NT2/D1 (cell line): ENCODE measurements at places on chromosomes 7 and 10.

GRCh38 chr10:30980951-30981616 lies 50.6 kb downstream of the ZNF438 start:
- no peak for DNase-seq

GRCh38 chr7:31074120-31074383 lies 21.9 kb downstream of the ADCYAP1R1 start:
- no peak for DNase-seq

DNA sequence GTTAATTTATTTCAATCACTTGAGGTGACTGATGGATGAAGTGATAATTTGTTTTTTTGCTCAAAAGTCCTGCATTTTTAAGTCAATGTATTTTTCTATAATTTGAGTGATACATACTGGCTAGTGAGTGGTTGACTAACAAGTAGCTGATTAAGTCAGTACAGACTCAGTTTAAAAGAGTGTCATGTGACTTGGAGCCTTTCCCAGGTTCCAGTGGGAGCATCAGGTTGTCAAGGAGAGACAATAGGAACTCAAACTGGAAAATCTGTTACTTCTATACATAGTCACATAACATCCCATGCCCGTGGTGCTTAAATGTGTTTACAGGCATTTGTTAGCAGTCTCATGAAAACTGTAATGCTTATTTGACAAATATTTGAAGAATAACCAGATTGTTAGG lies 154.7 kb downstream of the ANK3 start:
- no peak for DNase-seq

GRCh38 chr10:42769673-42770072 lies 12.9 kb upstream of the BMS1 start:
- DNase-seq, result no peak

DNA sequence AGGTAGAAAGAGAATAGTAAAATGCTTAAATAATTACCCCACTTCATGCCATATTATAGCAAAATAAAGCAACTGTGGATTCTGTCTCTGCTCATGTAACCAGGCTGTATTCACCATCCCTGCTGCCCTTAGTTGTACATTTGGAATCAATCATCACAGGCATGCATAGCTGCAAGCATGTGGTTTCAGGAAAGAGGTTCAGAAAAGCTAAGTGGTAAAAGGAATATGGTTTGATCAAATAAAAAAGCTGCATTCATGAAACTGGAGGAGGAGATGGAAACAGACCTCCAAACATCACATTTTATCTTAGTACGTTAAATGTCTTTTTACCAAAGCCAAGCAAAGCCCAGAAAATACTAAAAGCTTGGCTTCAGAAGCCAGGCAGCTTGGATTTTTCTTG lies 81.3 kb downstream of the ADAM22 start:
- DNase-seq, result no peak

DNA sequence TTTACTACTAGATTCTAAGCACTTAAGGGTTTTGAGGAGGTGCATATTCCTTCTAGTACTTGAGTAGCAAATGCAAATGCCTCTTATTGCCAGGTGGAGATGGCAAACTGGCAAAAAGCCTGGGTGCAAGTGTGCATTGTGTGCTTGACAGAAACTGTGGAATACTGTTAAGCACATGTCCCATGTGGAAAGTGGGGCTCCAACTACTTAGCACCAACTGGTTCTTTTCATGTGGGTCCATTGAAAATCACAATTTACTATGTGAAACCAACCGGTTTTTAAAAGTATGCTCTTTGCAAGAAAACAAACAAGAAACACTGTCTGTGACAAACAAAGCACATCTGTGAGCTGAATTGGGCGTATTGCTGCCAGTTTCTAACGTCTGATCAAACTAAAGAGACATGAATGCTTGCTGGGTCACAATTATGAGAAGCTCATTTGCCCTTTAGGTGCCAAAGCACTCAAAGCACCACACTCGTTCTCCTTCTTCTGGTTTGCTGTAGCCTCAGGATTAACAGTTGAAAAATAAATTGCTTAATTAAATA lies 197.4 kb downstream of the SEMA3E start:
- DNase-seq, result no peak

- no peak for DNase-seq
These were observed 19.8 kb downstream of the CDK1 start for GRCh38 chr10:60798031-60798430.

DNA sequence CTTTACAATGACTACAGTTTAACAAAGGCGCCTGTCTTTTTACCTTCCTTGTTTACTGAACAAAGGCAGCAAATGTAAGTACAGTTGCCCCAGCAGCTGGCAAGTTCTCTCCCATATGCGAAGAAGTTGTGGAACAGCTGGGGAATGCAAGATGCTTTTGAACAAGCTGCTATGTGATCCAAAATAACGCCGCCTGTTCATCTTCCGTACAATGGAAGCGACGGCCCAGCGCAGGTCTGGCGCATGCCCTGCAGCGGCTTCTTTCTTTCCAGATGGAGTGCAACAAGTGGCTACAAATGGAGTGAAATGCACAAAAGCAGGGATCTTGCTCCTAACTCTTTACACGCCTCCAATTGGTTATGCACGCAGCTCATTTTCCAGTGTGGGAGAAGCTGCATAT lies 97.0 kb upstream of the SVIL start:
- DNase-seq, result no peak

GRCh38 chr10:13296476-13296875 lies 3.4 kb downstream of the PHYH start:
- DNase-seq, result no peak

DNA sequence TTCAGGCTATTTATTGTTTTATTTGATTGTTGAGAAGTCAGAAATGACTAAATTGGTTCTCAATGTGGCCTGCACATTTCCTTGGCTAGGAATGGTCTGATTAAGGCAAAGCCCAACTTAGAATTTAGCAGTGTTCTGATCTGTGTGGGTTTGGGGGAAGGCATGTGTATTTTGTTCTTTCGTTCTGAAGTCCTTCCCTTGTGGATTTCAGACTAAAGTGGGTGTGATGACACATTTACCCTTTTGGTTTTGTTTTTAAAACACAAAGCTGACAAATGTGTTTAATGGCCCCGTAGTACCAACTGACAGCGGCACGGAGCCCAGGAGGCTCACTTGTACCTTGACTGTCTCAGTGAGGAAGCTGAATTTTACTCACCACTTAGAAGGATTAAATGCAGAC lies 452.3 kb upstream of the GALNT17 start:
- DNase-seq, result no peak

- no peak for DNase-seq
These were observed 62.4 kb upstream of the SORCS3 start for GRCh38 chr10:104578671-104579070.

- no peak for DNase-seq
These were observed 55.6 kb downstream of the CRTAC1 start for GRCh38 chr10:97974526-97975525.

DNA sequence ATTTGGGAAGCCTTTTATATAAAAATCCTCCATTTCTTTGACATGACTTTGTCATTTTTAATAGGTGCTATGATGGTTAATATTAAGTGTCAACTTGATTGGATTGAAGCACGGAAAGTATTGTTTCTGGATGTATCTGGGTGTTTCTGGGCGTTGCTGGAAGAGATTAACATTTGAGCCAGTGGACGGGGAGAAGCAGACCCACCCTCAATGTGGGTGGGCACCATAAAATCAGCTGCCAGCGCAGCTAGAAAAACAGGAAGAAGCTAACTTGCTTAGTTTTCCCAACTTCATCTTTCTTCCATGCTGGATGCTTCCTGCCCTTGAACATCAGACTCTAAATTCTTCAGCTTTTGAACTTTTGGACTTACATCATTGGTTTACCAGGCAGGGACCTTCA lies 1003.0 kb downstream of the SORCS3 start:
- no peak for DNase-seq

GRCh38 chr7:21054427-21055112 lies 267.9 kb upstream of the SP8 start:
- no peak for DNase-seq

GRCh38 chr10:82463614-82464013 lies 588.6 kb downstream of the NRG3 start:
- DNase-seq, result no peak

- DNase-seq, result no peak
These were observed 135.9 kb downstream of the CUX1 start for GRCh38 chr7:101953248-101953819.

DNA sequence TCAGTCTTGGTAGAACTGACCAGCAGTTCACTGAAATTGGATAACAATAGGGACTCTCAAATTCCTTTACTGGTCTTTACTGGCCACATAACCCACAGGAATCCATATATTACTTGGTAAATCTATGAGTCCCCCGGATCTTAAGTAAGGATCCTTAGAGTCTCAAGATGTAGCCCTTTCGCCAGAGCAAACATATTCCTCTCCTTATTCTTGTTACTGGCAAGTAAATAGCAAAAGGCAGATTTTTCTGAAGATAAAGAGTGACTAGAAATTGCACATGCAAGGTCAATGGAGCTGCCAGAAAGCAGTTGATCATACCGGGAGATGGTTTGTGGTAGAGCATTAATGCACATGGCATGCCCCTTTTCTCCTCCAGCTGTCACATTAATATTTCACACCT lies 283.0 kb downstream of the HDAC9 start:
- DNase-seq, result no peak

- no peak for DNase-seq
These were observed 95.8 kb downstream of the NRP1 start for GRCh38 chr10:33238643-33239042.

DNA sequence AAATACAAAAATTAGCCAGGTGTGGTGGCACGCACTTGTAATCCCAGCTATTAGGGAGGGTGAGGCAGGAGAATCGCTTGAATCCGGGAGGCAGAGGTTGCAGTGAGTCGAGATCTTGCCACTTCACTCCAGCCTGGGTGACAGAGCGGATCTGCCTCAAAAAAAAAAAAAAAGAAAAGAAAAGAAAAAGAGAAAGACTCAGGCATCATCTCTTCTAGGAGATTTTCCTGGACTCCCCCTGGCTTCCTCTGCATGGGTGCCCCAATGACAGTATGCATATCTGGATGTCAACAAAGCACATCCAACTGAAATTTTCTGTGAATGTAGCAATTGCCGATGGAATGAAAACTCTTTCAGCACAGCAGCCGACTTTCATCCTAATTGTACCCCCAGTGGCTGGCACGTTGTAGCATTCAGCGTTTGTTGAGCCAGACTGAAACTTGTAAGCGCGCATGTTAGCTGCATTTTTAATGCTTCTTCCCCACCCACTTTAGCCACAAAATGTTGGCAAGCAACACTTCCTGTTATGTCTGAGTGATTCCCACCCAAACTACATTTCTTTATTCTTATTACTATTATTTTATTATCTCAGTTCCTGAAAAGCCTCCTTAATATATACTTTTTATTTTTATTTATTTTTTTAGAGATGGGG lies 70.2 kb downstream of the PRTFDC1 start:
- no peak for DNase-seq

GRCh38 chr10:32161586-32161985 lies 105.4 kb upstream of the KIF5B start:
- DNase-seq, result no peak

DNA sequence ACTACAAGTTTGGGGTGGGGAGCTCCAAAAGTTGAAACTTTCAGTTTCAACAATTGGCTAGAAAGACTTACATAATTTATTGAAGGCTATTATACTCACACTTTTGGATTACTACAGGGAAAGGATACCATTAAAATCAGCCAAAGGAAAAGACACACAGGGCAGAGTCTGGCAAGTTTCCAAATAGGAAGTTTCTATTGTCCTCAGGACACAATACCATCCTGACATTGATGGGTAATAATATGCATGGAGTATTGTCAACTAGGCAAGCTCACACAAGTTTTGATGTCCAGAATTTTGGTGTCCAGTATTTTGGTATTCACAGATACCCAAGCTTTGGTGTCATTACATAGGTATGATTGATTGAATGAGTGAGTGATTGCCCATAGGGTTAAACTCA lies 872.6 kb upstream of the SORCS1 start:
- DNase-seq, result no peak

GRCh38 chr10:114615600-114616007 lies 42.5 kb downstream of the ABLIM1 start:
- DNase-seq, result no peak

GRCh38 chr10:22649390-22649841 lies 65.0 kb downstream of the PIP4K2A start:
- DNase-seq, result no peak

GRCh38 chr7:120740348-120740747 lies 117.6 kb downstream of the TSPAN12 start:
- no peak for DNase-seq

DNA sequence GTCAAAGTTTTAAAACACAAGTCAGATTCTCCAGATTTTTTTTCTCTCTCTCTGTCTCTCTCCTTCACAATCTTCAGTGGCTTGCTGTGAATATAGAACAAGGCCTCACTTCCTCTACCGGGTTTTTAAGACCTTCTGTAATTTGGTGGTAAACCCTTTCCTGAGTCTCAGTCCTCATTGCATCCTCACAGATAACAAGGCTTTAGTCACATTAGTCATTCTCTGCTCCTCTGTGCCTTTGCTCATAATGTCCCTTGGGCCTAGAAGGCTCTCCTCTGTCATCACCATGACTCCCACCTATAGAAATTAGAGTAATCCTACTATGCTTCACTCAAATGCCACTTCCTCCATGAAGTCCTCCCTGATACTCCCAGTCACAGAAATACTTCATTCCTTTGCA lies 172.7 kb upstream of the HPS1 start:
- DNase-seq, result no peak

DNA sequence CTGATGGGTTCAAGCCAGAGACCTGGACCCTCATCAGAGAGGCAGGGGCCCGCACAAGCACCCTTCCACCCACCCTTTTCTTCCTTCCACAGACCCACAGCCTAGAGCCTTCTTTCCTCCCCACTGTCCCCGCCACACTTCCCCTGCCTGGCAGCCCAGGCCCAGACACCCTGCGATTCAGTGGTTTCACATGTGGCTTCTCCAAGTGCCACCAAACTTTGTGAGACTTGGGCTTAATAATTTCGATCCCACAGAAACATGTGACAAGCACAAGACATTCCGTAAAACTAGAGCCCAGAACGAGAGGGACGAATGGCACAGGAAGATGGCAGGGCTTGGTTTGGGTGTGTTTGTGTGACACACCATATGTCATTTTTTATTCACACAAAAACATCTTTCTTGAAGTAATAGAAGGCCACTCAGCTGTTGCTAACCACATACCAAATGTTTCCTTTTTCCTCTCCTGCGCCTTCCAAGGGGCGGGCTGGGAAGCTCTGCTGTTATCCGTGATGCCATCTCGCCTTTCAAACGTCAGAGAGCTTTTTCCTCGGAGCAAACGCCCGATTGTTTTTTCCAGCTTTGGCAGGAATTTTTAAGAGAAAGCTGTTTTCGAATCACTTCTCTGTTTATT lies 162.9 kb downstream of the GRK5 start:
- no peak for DNase-seq

GRCh38 chr7:142612237-142612881 lies 136.9 kb upstream of the PRSS1 start:
- no peak for DNase-seq

DNA sequence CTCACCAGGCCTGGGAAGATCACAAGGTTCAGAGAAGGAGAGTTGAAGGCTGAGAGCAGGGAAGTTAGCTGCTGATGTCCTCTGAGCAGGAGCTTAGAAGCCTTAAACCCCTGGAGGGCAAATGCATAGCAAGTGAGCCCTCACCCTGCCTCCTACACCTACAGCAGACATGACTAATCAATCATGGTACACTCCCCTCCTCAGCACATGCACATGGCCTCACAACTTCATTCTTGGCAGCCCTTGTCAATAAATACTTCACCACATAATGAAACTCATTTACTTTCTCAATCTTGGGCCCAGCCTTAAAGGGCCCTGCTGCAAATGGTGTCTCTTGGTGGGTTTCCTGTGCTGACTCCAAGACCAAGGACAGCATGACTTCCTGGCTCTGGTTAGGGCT lies 12.9 kb downstream of the MMRN2 start:
- DNase-seq, result no peak
